Left kidney (tissue), 8 donors: ENCODE measurements at places on chromosomes 5 and 9. TPM values are rescaled to one million over a fixed set of nuclear protein-coding genes. Genes with fewer than 3 reads are reported as not detected.

GRCh38 chr5:133868946-133869518, 99.4 kb downstream of the C5orf15 start:
- DNase-seq = peak; percentile 71

- no peak for DNase-seq
Observed at GRCh38 chr5:75460532-75460931, 50.9 kb downstream of the CERT1 start.

GRCh38 chr5:59799668-59800346, 93.7 kb downstream of the PDE4D start:
- peak; percentile 66 for DNase-seq

GRCh38 chr9:72909428-72909827, 43.4 kb downstream of the ALDH1A1 start:
- DNase-seq = no peak

DNA sequence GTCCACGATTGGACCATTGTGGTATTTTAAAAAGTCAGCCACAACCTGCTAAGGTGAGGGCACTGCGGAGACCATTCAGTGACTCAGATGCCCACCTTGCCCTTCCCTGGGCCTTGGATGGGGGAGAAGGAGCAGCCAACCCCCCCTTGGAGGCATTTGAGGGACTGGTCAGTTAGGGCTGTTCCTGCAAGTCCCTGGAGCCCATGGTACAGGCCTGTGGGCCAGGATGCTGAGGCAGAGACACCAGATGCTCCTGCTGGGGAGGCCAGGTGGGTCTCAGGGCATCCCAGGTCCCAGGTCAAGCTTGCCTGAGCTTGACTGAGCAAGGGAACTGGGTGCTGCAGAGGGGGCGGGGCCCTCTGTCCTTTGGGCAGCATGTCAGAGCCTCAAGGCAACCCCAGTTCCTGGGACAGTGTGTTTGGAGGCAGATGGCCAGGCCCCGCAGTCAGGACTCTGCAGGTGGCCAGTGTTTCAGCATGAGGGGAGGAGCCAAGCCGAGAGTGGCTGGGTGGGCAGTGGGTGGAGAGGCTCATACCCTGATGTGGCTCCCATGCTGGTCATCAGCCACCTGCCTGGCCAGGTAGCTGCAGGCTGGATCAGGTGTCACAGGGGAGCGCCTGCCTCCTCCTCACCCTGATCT, 27.5 kb downstream of the SLC6A3 start:
- DNase-seq = no peak

- DNase-seq = no peak
Observed at GRCh38 chr5:43038496-43038989, 1.6 kb downstream of the ANXA2R start.

DNA sequence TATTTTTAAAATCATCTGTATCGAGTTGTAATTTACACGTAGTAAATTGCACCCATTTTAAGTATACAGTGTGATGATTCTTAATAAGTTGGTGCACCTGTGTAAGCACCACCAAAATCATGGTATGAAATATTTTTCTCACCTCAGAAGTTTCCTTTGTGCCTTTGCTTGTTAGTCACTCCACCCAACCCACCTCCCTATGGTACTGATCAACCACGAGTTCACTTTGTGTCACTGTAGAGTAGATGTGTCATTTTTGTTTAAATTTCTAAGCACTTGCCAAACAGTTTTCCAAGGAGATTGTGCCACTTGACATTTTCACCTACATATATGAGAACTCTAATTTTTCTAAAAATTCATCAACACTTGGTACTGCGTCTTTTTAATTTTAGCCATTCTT, 806.5 kb downstream of the TLR4 start:
- no peak for DNase-seq

DNA sequence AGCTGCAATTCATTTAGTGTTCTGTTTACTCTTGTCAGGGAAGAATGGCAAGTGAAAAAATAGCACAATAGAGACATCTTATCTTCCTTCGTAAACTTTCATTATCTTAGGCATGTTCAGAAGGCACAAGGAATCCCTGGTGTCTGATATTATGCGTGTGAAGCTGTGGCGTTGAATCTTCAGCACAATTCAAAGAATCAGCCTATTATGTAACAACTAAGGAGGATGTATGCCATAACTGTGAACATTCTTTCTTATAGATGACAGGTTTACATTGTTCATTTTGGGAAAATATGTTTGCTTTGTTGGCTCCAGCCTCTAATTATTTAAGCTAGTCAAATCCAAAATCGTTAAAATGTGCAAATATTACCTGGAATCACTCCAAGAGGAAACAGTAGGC, 446.1 kb downstream of the ANXA1 start:
- DNase-seq = no peak

GRCh38 chr5:129460936-129461710, 1.0 kb downstream of the ADAMTS19 start:
- peak; percentile 42 for DNase-seq

- DNase-seq = peak; percentile 82
Observed at GRCh38 chr9:5843794-5844471, 11.0 kb upstream of the ERMP1 start.

DNA sequence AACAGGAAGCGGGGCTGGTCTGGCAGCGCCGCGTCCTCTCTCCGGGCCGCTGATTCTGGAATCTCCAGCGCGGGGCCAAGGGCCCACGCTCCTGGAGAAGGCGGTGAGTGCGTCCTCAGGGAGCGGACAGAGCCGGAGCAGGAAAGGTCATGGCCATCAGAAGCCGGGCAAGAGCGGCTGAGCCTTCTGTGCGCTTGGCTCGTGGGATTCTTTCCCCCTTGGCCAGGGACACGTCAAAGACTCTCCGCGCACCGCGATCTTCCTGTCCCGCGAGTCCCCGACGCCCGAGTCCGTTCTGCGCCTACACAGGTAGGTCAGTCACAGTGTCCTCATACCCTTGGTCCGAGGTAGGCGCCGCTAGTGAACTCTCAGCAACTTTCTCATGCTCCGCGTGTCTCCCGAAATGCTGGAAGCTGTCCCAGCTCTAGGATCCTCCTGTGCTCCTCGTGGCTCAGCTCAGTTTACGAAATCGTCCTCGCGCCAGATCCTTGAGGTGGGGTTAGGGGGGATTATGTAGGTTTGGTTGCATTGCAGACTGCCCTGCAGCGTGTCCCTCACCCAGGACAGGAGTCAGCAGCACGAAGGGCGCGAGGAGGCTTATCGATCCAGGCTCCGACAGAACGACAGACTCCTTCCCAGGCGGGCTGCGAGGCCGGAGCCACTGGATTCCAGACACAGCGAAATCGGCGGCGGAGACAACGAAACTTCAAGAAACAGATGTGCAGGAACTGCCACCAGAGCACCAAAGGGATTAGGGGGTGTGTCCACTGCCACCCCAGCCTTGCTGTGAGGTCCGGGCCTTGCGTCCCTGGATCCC, 8.7 kb downstream of the LHX6 start:
- DNase-seq = no peak

- peak; percentile 43 for DNase-seq
Observed at GRCh38 chr5:151739939-151740335, 18.5 kb downstream of the ATOX1 start.

- DNase-seq = no peak
Observed at GRCh38 chr5:150671509-150672236, 10.6 kb downstream of the MYOZ3 start.

DNA sequence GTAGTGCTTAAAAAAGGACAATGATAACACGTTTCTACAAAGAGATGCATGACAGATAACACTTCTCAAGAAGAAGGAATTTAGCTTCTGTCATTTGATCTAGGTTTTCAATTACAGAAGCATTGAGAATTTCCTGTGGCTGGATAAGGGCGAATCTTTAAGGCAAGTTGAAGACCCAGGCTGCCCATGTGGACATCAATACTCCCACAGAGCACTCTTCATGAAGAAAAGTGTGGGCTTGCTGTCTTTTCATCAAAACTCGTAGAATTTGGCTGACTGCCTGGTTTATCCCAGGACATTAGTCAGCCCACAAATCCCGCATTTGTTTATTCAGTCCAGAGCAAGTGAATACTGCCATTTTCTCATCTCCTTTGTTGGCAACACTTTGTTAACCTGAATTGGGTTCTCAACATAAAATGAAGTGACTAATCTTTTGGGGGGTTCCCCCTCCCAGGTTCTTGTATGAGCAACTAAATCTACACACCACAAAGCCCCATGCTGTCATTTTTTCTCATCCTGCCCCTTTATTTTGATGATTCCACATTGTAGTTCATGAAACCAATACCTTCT, 43.4 kb upstream of the CDKN2B start:
- DNase-seq = no peak

GRCh38 chr5:3656803-3657202, 61.2 kb downstream of the IRX1 start:
- no peak for DNase-seq

DNA sequence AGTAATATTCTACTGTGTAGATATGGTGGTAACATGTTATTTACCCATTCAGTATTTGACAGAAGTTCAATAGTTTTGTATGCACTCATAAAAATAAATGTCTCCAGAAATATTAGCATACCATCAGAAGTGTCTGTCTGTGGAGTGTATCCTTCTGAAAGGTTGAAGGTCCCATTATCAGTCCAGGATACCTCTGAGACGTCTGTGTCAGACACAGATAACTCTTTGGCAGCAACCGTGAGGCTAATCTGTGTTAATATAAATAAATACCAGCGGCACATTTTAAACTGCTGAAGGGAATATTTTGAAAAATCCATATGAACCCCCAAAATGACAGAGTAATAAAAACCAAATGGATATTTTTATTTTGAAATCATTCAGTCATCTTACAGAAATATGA, 11.9 kb upstream of the ZNF622 start:
- DNase-seq = no peak

GRCh38 chr9:16784002-16784401, 86.5 kb downstream of the BNC2 start:
- no peak for DNase-seq

GRCh38 chr5:58072300-58072965, 387.5 kb downstream of the PLK2 start:
- no peak for DNase-seq

DNA sequence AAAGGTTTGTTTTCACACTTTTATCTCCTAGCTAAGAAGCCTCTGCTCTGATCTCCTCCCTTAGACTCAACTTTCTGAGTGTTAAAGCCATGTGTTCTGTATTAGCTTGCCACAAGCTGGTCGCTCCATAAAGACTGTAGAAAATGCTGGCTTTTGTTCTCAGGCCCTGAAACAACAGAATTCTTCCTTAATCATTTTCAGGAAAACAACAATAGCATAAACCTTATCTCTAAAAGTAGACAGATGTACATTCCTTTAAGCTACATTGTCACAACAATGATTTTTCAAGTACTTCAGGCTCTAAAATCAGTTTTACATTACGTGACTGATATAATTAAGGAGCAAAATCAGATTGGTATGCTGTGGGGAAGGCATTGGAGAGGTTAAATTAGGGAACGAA, 41.9 kb downstream of the VCAN start:
- no peak for DNase-seq

DNA sequence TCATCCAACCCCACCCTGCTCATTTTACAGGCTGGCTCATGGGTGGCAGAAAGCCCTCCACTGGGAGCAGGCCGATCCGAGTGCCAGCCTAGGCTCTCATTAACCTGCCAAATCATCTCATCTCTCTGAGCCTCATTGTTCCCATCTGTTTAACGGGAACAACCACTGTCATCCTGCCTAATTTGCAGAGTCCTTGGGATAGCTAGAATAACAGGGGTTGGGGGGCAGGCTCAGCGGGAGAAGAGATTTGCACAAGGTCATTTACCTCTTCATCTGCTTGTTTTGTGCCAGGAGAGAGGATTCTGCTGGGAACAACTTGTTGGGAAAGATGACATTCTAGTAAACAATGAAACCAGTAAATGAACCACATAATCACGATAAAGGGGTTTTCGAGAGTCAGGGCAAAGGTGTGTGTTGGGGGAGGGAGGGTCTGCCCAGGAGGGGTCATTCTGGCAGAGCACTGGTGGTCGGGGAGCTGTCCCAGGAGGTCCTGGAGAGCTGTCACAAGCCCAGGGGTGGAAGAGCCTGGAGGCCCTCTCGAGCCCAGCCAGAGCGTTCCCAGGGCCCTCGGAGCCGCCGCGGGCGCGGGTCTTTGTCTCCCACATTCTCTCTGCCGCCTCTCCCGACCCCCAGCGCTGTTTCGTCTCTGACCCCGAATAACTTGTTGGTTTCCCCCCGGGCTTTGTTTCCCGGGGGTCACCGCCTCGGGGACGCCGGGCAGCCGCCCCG, 22.8 kb upstream of the NDST1 start:
- DNase-seq = no peak

GRCh38 chr9:16064771-16065170, 511.9 kb downstream of the CCDC171 start:
- no peak for DNase-seq

- no peak for DNase-seq
Observed at GRCh38 chr9:109198736-109199382, 31.8 kb upstream of the FRRS1L start.

GRCh38 chr9:125513668-125514413, 193.2 kb downstream of the MAPKAP1 start:
- DNase-seq = no peak

- DNase-seq = no peak
Observed at GRCh38 chr5:175698401-175699115, 40.7 kb downstream of the HRH2 start.

DNA sequence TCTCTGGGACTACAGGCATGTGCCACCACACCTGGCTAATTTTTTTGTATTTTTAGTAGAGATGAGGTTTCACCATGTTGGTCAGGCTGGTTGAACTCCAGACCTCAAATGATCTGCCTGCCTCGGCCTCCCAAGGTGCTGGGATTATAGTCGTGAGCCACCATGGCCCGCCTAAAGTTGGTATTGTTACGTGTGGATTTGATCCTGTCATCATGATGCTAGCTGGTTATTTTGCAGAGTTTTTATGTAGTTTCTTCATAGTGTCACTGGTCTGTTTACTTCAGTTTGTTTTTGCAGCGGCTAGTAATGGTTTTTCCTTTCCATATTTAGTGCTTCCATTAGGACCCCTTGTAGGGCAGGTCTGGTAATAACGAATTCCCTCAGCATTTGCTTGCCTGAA, 85.9 kb downstream of the CACNA1B start:
- no peak for DNase-seq

DNA sequence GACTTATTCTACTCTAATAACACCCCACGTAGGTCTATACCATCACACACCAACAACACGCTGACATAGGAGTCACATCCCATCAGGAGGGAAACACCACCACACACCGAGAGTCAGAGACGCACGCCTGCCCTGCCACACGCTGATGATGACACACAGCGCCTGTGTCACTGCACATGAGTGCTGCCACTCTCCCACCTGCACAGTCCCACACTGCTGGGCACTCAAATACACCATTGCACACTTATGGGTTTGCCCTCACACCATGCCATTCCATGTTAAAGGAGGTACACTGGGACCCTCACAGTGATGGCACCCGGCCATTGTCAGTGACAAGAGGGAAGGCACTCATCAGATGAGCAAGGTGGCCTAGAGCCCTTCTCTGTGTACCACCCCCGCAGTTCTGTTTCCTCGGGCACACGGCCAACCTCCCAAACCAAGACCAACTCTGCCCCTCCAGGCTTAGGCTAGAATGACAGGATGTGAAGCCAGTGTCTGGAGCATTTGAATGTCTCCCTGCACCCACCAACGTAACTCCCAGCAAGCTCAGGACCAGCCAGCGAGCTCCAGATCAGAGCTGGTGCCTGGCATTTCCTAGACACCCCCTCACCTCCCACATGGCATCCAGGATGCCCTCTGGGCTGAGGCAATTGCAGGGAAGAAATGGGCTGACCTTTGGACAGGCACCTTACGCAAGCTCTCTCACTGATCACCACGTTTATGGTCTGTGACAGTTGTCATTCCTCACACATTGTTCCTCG, 3.6 kb upstream of the CPLX2 start:
- DNase-seq = no peak

The TPRN gene
- 10.9 TPM for polyA plus RNA-seq

The CD72 gene
- 3.6 TPM for polyA plus RNA-seq
